ENCODE measurements at places on chromosomes 2 and 18.
A peak's percentile ranks its signal among the peaks of the same experiment; 100 is the strongest.

DNA sequence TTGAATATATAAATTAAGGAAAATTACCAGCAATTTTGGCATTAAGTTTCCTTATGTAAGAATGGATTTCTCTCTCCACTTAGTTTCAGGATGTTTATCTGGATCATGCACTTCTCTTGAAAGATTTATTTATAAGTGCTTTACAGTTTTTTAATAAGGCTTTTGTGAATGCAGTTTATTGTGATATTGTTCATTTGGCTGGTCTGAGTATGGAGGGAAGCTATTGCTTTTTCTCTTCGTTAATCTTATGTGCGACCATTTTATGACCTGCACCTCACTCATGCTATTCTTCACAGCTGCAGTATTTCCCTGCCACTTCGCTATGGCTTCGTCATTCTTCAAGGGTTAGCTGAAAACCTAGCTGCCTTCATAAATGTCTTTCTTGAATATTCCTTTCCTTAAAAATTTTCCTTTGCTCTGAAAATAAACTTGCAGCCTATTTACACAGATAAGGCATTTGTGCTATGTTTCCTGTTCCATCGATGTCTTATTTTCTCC, 233.4 kb downstream of the SOCS6 start:
- DNase-seq, result no peak

GRCh38 chr2:197145471-197146056, 165.0 kb downstream of the ANKRD44 start:
- DNase-seq, result no peak

DNA sequence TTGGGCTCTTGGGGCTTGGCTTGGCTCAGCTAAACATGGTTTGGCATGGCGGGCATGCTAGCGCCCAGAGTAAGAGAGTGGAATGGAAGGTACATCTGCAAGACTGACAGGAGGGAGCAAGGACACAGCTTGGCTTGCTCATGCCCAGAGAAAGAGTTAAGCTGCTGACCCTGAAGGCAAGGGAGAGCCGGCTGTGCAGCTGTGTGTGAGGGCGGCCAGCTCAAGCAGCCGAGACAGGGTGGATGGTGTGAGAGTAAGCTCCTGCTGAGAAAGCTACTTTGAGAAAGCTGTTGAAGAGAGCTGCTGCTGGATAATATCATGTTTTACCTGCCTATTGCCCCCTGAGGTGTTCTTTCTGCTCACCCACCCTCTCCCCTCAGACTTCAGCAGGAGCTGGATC, 135.6 kb downstream of the CCBE1 start:
- no peak for DNase-seq

DNA sequence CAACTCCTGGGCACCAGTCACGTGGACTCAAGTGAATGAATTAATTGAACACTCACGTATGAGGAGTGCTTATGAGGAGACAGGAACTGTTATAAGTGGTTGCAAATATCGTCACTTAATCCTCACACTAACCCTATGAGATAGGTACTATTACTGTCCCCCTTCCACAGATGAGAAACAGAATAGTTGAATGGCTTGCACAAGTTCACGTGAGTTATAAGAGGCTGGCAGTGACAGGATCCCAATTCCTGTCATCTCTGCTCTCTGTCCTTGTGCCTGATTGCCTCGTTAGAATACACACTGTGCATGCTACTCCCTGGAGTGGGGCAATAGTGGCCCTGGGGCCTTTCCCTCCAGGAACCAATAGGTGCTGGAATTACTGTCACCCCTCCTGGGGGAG, 253.5 kb downstream of the DYSF start:
- no peak for DNase-seq

- peak; percentile 17 for DNase-seq
These were observed 5.1 kb upstream of the CALCRL start for GRCh38 chr2:187453078-187453641.

- no peak for DNase-seq
These were observed 27.0 kb upstream of the ACVR1 start for GRCh38 chr2:157903151-157903550.

DNA sequence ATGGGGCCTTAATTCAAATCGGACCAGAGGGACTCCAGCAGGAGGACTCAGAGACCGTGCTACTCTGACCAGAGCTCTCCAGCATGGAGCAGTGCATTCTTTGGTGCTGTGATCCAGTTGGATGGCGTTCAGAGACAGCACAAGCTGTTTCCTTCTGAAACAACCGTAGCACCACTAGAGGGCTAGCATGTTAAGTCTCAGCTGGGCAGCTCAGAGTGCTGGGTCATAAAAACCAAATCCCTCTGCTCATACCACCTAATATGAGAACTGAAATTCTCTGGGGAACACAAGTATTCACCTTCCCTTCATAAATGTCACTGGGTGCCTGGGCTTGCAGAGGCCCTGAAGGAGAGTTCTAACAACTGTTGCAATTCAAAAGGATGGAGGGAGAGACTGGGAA, 97.7 kb upstream of the TFCP2L1 start:
- no peak for DNase-seq

DNA sequence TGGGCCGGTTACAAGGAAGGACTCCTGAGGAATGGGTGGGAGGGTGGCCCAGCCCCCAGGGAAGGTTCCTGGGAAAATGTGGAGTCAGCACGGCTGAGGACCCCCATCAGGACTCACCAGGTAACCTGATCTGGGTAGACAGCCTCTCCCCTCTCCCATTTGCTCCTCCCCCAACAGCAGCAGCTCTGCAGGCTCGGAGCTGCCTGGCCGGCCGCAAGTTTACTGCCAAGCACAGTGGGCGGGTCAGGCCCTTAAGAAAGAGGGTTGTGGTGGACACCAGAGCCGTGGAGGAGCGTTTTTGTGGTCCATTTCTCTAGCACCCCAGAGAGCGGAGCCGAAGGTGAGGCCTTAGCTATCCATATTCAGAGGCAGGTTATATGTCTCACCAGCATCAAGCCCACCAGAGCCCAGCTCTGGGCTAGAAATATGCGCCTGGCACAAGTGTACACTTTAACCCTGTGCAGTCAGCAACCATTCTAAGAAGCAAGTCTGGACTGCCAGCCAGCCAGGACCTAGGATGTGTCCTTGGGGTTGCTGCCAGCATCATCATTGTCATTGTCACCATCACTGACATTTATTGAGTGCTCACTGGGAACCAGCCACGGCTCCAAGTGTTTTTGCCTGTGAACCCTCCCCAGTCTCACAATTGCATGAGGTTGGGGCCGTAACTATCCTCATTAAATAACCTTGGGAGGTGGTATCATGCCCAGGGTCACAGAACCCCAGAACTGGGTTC, 190.1 kb downstream of the KLHL29 start:
- DNase-seq, result peak; percentile 33

DNA sequence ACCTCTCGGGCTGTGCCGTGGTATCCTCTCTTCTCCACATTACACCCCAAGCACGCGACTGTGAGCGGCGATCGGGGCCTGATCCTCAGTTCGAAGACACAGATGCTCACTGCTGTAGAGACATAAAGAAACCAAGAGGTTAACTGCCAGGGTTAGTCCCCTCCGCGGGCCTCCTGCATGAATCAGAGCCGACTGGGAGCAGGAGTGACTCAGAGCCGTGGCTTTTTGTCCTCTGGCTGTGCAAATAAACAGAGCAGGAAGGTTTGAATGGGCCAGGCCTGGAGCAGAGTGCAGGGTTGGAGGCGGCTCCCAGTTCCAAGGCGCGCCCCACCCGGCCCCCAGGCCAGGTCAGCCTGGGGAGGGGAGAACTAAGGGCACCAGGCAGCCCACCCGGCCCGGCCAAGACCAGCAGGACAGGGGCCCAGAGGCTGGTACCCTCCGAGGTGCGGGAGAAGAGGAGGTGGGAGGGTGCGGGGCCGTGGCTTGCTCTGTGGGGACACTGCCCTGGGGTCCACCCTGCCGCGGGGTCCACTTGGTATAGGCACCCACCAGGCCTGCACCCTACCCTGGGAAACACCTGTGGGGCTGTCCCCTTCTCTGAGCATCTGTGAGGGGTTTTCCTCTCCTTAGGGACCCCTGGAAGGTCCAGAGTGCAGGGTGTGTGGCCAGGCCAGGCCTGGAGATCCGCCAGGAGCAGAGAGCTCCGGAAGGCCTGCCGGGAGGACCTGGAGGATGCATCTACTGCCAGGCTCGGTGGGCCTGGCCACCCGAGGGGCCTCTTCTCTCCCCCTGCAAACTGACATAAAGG, 16.5 kb downstream of the TWIST2 start:
- DNase-seq, result no peak

- DNase-seq, result no peak
These were observed 184.5 kb upstream of the CNTNAP5 start for GRCh38 chr2:123840574-123840973.

DNA sequence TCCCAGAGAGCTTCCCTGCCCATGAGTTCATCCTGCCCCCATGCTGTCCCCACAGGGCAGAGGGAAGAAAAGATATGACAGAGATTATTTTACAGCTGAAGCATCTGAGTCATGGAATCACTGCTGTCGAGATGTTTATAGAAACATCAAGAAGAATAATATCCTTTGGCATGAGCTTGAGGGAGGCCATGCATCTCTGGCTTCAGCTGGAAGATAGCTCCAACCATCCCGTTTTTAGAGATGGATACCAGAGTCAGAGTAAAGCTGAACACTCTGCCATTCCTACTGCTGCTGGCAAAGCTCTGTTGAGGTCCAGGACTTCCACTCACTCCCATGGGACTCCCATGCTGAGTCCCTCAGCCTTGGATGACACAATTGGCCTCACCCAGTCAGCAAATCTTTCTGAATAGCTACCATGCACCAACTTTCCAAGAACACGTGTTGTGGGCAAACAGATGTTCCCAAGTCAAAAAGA, 167.8 kb downstream of the TTC32 start:
- DNase-seq, result no peak

DNA sequence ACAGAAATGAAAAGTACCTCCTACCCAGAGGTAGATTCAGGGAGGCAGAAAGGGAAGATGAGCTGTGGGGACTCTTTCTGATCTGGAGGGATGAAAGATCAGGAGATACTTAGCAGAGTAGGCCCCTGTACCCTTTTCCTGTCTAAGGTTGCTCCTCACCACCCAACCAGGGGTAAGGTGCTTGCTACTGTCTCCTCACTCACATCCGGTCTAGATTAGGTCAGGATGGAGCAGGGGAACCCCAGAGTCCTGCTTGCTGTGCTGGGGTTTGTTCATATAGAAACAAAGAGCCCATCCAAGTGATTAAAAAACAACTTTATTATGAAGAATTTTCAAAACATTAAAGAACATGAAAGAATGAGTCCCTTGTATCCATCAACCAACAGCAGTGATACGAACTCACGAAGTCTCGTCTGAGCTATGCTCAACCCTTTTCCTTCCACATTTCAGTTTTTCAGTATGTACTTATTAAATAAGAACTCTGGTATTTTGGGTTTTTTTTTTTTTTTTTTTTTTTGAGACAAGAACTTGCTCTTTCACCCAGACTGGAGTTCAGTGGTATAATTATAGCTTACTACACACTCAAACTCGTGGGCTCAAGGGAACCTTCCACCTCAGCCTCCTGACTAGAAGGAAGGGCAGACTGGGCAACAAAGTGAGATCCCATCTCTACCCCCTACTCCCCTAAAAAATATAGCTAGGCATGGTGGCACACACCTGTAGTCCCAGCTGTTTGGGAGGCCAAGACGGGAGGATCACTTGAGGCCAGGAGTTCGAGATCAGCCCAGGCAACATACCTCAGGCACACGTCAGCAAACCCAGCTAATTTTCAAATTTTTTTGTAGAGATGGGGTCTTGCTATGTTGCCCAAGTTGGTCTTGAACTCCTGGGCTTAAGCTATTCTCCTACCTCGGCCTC, 28.5 kb upstream of the MCFD2 start:
- DNase-seq, result no peak

DNA sequence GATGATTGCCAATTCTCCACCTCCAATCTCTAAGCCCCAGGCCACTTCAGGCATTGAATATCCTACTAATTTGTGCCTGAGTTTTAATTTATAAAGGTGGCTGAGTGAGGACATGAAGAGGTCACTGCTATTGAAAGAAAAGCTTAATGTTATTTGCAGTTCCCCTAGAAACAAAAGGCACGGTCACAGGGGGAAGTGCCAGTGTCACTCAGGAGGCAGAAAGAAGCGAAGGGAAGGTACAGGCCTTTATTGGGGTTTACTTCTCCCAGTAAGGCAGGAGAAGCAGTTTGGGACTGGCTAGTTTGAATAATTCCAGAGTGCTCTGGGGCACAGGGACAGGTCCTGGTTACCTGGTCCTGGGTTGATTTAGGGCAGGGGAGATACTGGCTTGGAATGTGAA, 1.7 kb upstream of the ABHD1 start:
- DNase-seq, result no peak

DNA sequence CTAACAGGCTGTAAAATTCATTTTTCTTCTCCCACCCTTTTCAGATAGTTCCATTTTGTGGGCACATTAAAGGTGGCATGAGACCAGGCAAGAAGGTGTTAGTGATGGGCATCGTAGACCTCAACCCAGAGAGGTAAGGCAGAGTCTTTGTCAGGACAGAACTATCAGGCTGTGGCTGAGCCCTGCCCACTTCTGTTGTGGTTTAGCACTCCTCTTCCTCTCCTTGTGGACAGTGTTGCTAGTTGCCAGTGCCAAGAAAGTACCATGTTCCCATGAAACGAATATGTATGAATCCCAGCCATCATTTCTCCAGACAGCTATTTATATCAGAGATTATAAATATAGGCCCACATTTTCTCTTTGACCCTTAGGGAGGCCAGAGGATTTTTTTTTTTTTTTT, 1.6 kb downstream of the LGALSL start:
- DNase-seq, result no peak

DNA sequence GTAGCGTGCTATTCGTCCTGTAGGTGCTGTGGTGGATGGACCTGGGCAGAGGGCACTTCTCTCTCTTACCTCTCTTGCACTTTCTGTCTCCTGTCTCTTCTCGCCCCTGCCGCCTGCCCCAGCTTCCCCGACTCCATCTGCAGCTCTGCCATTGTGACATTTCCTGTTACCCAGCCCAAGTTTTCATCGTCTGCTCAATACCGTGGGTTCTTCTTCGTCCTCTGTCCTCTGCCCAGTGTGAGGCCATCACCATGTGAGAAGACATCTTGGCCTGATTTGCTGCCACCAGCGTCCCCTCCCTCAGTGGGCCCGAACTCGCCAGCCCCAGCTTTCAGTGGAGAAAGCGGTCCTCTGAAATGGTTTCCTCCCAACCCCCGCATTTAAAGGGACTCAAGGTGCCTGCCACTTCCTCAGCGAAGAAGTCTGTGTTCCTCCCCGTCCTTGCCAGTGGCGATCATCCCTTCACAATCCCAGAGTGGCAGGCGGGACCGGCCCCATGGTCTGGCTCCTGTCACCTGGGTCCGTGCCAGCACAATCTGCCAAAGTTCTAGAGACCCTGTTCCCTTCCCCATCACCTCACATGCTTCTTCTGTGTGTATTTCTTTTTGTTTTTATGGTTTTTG, 18.0 kb downstream of the TGOLN2 start:
- DNase-seq, result no peak

DNA sequence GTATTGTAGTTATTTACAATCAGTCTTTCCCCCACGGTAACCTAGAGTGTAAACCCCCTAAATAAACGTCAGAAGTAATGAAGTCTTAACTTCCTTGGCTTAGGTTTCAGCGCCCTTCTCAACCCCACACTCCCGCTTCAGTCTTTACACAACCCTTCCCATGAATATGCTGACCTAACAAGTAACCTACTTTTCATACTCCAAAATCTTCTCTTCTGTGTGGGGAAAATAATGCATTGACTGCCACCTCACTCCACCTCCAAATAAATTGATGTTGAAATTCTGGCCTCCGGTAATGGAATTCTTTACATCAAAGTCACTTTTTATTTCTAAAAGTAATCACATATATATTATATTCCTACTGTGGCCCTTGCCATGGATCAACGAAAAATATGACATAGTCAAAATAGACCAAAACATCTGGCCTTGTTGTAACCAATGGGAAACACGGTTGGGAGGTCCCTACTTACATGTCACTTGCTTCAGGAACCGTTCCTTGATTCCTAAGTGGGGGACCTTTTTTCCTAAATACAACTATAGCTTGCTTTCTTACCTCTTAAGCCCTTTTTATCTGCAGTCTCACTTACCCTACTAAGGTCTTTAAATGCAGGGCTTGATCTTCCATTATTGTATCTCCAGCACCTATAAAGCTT, 961 bp downstream of the GEN1 start:
- DNase-seq, result peak; percentile 10

Data from SK-N-DZ (cell line).